ENCODE measurements at places on chromosomes 5 and 9.

DNA sequence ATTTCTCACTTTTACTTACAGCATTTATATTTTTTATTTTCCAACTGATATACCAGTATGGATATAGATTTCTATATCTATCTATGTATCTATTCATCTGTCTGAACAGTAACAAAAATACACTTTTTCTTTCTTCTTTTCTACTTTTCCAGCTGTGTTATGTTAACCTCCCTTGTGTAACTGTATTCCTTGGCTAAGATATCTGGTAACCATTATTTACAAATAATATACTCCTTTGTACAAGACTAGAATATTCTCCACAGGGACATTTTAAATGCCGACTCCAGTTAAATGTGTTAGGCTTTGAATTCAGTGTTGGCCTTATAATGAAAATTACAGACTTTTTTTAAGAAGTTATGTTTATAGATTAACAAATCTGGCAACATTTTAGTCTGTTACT, 168.7 kb downstream of the XRCC4 start:
- DNase-seq: no peak

DNA sequence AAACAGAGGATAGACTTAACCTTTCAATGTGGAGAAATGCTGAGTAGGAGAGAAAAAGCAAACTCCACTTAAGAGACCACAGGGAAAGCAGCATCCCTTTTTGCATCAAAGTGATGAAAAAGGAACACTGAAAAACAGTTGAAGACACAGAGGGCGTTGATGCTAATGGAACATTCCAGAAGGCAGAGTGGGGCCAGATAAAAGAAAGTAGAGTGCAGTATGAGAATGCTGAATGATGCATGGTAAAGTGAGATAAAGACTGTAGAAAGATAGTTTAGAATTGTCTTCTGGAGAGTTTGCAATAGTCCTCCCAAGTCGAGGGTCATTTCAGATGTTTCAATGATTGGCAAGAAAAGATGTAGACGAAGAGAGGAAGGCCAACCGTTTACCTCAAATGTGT, 574.3 kb downstream of the PRR16 start:
- DNase-seq: no peak

DNA sequence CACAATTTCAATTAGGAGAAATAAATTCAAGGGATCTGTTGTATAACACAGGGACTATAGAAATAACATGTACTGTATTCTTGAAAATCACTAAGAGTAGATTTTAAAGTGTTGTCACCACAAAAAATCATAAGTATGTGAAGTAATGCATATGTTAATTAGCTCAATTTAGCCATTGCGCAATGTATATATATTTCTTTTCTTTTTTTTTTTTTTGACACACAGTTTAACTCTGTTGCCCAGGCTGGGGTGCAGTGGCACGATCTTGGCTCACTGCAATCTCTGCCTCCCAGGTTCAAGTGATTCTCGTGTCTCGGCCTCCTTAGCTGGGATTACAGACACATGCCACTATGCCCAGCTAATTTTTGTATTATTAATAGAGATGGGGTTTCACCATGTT, 70.2 kb downstream of the XRCC4 start:
- no peak for DNase-seq

DNA sequence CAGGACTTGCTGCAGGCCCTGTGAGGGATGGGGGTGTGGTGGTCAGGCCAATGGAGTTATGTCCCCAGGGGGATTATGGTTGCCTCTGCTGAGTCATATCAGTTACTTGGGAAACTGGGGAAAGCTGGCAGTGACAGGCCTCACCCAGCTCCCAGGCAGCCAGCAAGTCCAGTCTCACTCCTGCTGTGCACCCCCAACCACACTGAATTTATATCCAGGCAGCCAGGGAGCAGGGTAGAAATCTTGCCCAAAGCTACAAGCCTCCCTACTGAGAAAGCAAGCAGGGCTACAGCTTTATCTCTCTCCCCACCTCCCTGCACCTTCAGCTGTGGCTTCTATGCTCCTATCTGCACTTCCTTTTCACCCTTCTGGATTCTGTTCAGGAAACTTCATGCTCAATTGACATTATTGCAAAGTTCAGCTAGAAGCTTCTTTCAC, 2076.0 kb upstream of the CDH9 start:
- DNase-seq: no peak

DNA sequence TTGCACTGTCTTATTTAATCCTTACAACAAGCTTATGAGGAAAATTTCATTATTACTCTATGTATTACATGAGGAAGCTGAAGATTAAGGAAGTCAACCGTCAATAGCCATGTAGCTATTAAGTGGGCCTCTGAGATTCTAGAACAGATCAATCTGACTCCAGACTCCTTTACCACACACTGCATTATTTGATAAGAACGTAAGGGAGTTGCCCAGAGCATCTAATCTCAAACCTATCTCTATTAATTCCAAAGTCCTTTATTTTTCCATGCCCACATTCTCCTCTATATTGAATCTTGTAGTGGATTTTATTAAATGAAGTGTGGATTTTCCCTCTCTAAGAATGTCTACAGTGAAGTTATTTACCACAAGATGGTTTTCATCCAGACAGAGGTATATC, 118.2 kb upstream of the MTAP start:
- DNase-seq: no peak

DNA sequence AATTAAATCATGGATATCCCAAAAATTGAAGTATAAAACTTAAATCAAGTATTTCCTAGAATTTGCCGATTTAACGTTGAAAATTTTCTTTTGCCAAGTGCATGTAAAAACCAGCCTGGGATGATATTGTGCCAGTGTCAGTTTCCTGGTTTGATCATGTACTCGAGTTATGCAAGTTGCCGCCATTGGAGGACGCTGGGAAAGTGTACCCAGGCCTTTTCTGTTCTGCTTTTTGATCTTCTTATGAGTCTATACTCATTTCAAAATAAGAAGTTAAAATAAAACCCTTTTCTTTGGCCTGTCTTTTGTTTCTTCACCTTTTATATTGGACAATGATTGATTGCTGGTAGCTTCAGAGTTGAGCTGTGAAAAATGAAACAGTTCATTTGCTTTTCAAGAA, 93.1 kb upstream of the NFIL3 start:
- no peak for DNase-seq

DNA sequence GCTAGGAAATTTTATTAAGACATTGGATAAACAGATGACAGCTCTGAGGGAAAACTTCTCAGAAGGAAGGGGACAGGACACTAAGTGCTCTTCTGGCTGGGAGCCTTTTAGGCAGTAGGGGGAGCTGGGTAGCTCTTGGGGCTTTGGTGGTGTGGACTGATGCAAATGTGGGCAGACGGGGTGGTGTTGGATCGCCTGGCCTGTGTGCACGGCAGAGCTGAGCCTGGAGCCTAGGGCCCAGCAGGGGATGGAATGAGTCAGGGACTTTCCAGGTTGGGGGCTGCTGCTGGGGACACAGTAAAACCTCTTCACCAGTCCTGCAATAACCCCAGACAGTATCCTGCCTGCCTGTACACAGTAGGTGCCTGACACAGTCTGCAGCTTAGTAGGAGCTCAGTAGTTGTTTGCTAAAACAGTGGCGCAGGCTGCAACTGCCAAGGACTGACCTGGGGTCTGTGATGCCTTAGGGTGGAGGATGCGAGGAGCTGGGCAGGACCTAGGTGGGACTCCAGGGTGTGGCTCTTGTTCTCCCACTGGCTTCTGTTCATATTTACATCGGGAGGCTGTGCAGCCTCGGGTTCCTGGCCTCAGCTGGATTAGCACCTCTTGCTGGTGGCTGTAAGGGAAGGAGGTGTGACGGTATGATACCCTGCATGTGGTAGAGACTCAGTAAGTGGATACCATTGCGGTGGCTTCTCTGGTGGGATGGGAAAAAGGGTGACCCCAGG, 83.8 kb downstream of the DAB2IP start:
- peak; percentile 85 for DNase-seq

DNA sequence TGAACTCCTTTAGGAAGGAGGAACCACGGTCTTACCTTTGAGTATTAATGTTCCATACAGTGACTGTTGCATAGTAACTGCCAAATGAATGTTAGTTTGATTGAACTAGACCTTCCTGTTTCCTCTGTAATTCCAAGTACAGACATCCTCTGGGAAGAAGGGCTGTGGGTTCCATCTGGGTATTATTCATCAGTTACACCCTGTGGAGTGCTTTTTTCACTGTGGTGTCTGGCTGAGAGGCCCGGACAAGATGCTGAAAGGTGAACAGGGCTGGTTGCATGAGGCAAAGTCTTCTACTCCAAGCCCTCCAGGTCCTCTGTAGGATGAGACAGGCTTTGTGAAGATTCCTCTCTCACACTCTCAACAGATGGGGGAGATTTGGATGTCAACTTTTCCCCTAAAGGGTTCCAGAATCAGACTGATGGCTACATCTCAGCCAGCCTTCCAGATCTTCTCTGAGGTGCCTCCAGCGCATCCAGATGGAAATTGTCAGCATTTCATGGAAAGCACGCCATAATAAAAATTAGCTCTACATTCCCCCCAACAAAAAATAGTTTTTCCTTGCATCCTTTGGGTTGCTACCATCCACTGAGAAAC, 230.9 kb downstream of the GAS1 start:
- DNase-seq: no peak
